ENCODE measurements at places on chromosomes 6 and 20. TPM values are rescaled to one million over a fixed set of nuclear protein-coding genes. Genes with fewer than 3 reads are reported as not detected.

RIPPLY2 gene
- not detected for total RNA-seq

GTSF1L gene
- total RNA-seq = not detected

THBS2 gene
- 502 TPM for total RNA-seq

DCBLD1 gene
- total RNA-seq = 73.8 TPM

SMLR1 gene
- not detected for total RNA-seq

SDC4 gene
- 270 TPM for total RNA-seq

NT5E gene
- 315 TPM for total RNA-seq

TFAP2B gene
- total RNA-seq = not detected

TTK gene
- total RNA-seq = 20.5 TPM

SALL4 gene
- not detected for total RNA-seq

FAM162B gene
- 7.8 TPM for total RNA-seq

SLC44A4 gene
- total RNA-seq = not detected

C6orf141 gene
- total RNA-seq = 7.5 TPM

ADGRF5 gene
- total RNA-seq = not detected

HSPA1L gene
- 0.35 TPM for total RNA-seq

GSTA2 gene
- total RNA-seq = not detected

TINAG gene
- not detected for total RNA-seq

OLIG3 gene
- not detected for total RNA-seq

LY6G6D gene
- total RNA-seq = not detected

LPA gene
- not detected for total RNA-seq

TNNC2 gene
- not detected for total RNA-seq

CD109 gene
- 33.5 TPM for total RNA-seq

SCRT2 gene
- not detected for total RNA-seq

OPN5 gene
- total RNA-seq = not detected

TULP1 gene
- total RNA-seq = not detected

C6orf15 gene
- total RNA-seq = not detected

MRAP2 gene
- total RNA-seq = not detected

RSPH9 gene
- total RNA-seq = 0.86 TPM

PSORS1C2 gene
- not detected for total RNA-seq

DUSP15 gene
- total RNA-seq = not detected

TRIM10 gene
- total RNA-seq = not detected

ANKRD6 gene
- total RNA-seq = under 0.01 TPM

WFDC12 gene
- not detected for total RNA-seq

TMEM170B gene
- total RNA-seq = 0.35 TPM

LRRC73 gene
- not detected for total RNA-seq

HEY2 gene
- total RNA-seq = not detected

PRDM13 gene
- total RNA-seq = not detected

HLA-DRA gene
- total RNA-seq = not detected

GPSM3 gene
- 9.9 TPM for total RNA-seq

HRH3 gene
- total RNA-seq = not detected

PTGIS gene
- 0.89 TPM for total RNA-seq

FHL5 gene
- not detected for total RNA-seq

TUBB2A gene
- 321 TPM for total RNA-seq

PAX1 gene
- total RNA-seq = not detected

SPATA25 gene
- not detected for total RNA-seq

GSTA3 gene
- total RNA-seq = not detected

PRL gene
- total RNA-seq = not detected

MDFI gene
- not detected for total RNA-seq

SPTLC3 gene
- 4.9 TPM for total RNA-seq

POLH gene
- 26.6 TPM for total RNA-seq

NKX2-2 gene
- total RNA-seq = not detected

LKAAEAR1 gene
- not detected for total RNA-seq

TUBB2B gene
- total RNA-seq = 11.0 TPM

MAFB gene
- total RNA-seq = 0.71 TPM

IMPG1 gene
- not detected for total RNA-seq

MYB gene
- total RNA-seq = 4.0 TPM

Data from myometrial cell (primary cell).